Upper lobe of right lung (tissue), 1 donor: ENCODE measurements at places on chromosomes 1 and 21. TPM values are rescaled to one million over a fixed set of nuclear protein-coding genes. Genes with fewer than 3 reads are reported as not detected.

Gene NT5C1A
- 0.49 TPM for total RNA-seq

DNA sequence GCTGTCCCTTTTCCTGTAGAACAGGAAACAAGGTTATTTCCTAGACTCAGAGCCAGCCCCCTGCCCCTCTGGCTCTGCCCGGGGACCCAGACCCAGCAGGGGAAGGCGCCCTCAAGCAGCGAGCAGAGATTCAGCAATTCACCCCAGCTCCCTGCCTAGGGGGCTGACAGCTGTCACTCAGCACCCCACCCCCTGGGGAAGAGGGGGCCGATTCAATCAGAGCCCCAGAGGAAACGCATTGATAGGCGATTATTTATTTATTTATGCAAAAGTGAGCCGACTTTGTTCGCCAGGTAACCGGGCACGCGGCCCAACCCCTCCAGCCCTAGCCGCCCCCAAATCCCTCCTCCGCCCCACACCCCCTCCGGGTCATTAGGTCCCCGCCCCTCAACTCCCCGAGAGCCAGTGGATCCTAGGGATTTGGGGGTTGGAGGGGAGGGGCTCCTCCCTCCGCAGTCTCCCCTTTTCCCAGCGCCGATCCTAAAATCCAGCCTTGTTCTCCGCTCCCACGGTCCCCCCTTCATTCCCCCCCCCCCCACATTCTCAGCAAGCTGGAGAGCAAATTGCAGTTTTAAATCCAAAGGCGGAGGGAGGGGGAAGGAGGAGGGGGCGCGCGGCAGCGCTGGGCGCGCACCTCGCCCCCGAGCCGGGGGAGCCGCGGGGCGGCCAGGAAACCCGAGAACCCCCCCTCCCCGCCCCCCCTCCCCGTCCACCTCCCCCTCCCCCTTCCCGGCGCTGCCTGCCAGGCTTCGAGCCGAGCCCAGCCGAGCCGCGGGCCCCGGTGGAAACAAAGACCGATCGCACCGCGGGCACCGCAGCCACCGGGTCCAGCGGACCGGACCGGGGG is 1.3 kb downstream of the AHDC1 start:
- peak; percentile 84 for DNase-seq

DNA sequence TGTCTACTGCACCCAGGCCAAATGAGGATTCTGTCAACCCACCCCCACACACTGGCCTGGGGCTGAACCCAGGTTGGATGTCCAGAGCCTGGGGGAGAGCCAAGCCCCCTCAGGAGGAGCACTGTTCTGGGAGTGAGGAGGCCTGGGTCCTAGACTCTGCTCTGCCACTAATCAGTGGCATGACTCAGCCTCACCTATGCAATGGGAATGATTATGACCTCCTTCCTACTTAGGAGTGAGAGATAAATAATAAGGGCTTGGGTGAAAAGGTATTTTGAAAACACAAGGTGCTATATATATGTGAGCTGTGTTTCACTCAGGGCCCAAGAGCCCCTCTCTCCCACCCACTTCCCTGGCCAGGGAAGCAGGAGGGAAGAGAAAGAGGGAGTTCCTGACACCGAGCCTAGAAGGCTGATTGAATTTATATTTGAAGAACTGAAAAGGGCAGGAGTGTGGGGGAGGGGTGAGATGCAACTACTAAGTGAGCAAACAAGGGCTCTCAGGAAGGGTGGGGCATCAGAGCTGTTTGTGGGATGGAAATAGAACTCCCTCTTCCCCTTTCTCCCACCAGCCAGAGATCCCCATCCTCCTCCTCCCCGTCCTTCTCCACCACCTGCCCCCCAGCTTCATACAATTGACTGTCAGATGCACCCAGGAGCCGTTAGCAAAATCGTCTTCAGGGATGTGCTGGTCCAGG is 8.2 kb downstream of the IGSF9 start:
- DNase-seq, result peak; percentile 45

GRCh38 chr1:223712850-223713474 is 623 bp downstream of the CAPN2 start:
- peak; percentile 84 for DNase-seq

- no peak for DNase-seq
These were observed 116.7 kb upstream of the F3 start for GRCh38 chr1:94658221-94658620.

DNA sequence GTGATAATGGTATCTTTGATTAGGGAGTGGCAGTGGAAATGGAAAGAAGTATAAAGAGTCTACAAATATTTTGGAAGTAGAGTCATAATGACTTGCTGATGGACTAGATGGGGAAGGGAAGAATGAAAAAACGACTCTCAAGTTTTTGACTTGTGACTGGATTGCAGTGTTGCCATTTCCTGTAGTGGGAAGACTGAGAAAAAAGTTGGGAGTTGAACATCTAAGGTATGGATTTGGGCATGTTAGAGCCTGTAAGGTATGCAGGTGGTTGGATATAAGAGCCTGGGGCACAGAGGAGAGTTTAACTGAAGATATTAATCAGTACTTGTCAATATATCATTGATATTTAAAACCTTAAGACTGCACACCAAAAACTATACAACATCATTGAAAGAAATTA is 19.4 kb downstream of the DNM3 start:
- DNase-seq, result no peak

GRCh38 chr1:23964235-23964668 is 4.6 kb downstream of the PNRC2 start:
- DNase-seq, result no peak

Gene CYP4Z1
- 2.1 TPM for total RNA-seq
